Myocyte (in vitro differentiated cells): ENCODE measurements at places on chromosomes 5 and 9.

DNA sequence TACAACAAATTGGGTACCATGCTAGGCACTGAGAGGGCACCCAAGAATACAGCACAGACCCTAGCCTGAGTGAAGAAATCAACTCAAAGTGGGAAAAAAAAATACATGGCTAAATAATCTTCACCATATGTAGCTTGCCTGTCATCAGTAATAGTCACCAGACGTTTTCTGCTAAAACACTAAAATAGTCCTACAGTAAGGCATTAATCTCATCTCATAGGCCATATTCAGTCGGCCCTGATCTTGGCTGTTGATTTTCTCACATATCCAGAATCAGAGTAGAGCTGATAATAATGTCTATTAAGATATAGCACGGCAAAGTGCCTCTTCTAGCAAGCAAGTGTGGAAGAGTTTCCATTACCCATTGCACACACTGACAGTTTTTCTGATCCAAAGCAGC is 322.1 kb upstream of the SLC30A5 start:
- DNase-seq = no peak

GRCh38 chr9:132127888-132128534 is 33.8 kb upstream of the NTNG2 start:
- DNase-seq = no peak

DNA sequence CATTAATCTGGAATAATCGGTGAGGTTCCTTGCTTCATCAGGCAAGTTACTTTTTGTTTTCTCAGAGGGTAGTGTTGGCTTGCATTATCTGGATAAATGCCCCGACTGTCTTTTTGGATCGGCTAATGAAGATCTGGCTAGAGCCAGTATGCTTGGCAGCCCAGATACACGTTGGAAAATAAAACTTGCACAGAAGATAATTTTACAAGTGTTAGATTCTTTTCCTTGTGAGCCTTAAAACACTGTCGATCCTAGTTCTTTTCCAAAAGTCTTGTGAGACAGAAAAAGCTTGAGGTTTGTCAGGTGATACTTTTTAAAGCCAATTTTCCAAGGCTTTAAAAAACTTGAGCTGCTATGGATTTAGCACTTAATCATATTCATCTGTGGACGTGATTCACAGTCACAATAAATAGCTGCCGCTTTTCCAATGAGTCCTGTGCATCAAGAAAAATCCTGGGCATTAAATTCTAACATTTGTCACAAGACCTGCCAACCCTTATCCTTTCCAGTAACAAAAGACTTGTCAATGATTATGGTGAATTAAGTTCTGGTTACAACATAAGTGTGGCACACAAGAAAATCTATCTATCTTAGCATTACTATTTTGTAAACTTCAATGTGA is 68.5 kb downstream of the PRLR start:
- DNase-seq = no peak

DNA sequence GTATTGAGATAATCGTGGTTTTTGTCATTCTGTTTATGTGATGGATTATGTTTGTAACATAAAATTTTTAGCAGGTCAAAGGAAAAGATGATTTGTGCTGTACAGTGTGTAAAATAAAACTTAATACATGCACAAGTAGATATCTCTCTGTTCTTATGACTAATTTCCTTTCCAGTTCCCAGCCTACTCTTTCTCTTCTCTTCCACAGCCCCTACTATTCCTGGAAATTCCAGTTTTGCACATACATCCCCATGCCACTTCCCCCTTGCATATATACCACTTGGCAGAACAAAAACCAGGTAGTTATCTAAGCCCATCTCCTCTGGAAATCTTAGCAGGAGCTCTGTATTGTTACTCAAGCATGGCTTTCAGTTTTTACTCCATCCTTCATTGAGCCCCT is 20.2 kb downstream of the TEK start:
- DNase-seq = no peak

DNA sequence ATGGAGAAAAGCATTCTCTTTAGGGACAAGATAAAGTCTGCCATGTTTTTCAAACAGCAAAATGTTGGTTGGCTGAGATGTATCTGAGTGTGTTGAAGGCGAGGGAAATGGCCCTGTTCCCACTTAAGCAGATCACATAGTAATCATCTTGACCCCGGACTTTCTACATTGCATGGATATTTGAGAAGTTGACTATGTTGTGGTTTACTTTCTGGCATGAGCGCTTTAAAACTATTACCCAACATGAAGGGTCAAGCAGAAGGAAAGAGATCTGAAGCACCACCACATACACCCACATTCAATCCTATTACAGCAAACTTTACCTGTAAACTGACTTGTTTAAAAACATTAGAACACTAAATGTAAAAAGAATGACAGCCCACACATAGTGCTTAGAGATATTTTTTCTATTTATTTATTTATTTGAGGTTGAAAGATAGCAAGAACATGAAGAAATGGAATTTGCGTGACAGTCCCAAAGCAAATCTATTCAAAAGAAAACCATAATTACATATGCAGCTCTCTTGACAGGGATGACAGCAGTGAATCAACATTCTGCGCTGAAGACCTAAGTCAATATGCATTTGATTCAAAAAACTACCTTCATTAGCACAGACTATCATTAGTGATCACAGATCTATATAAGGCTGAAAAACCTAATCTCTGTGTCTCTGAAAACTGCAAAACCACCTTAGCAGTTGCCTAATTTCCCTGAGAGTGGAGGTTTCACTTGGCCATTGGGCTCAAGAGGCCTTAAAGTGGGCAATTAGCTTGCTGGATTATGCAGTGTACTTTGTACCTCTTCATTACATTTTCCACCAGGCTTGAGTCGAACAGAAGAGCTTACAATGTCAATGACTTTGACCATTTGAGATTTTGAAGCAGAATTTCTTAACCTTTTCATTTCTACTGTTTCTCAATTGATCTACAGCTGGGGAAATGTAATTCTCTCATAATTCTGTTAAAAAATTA is 195.0 kb downstream of the PDE4D start:
- no peak for DNase-seq

- no peak for DNase-seq
These were observed 54.2 kb downstream of the SLC27A6 start for GRCh38 chr5:129019401-129019908.

- no peak for DNase-seq
These were observed 89.5 kb upstream of the ARRDC3 start for GRCh38 chr5:91472631-91473030.

DNA sequence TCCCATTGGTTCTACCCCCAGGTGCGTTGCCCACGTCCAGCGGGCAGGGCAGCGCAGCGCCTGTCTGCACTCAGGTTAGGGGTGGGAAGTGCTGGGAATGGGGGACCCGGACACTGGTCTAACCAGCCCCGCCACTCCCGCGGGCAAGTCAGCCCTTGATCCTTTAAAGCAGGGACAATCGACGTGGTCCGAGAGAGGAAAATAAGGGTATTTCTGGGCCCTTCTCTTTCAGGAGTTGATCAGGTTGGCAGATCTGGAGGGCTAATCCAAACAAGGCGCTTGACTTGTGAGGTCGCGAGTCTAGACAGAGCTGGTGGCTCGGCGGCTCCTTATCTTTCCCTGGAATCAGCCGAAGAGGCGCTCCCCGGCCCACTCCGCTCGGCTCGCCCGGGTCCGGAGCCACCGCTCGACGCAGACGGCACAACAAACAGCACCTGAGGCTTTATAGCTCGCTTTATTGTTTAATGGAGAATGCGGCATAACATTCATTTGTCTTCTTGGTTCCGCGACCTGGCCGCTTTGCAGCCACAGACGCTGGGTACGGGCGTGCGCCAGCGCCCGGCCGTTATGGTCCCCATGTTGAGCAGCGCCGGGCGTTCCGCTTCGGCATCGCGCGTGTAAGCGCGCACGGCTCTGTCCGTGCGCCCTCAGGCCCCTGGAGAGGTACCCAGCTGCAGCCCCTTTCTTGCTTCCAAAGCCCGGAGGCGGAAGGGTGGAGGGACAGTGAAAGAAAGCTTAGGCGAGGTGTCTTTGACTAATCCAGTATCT is 15.8 kb downstream of the ISL1 start:
- DNase-seq = no peak

DNA sequence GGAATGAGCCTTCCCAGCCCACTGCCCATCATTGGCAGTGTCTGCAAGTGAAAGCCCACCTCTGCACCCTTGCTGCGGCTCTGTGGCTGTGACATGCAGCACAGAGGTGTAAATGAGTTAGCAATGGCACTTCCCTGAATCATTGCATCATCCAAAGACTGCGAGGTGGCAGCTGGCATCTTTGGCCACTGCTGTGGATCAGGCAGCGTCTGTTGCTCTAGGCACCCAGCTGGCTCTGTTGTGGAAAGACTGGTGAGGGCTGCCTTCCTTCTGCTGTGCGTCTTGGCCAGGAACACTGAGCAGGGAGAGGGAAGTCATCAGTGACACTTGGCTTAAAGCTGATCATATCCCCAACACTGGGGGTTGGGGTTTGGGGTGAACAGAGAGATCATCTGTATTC is 64.5 kb downstream of the MFAP3 start:
- peak; percentile 52 for DNase-seq

DNA sequence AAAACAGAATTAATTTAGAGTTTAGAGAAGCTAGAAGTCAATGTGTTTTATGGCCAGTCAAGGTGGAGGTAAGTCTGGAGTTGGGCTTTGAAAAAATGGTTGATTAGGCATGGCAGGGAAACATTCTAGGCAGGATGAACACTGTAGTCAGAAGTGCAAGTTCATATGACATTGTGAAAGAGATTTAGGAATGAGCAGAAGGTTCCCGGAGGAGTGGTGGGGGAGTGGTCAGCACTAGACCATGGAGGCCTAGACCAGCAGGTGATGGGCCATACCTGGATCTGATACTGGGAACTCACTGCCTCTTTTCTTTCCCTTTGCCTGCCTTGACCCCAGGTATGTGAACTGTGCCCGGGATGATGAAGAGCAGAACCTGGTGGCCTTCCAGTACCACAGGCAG is 16.6 kb downstream of the PRDM9 start:
- DNase-seq = no peak

- no peak for DNase-seq
These were observed 83.0 kb upstream of the IL33 start for GRCh38 chr9:6132650-6133049.

- no peak for DNase-seq
These were observed 60.6 kb upstream of the SYK start for GRCh38 chr9:90741036-90741435.

GRCh38 chr5:151903243-151903653 is 21.4 kb downstream of the GLRA1 start:
- no peak for DNase-seq

- DNase-seq = no peak
These were observed 270.9 kb upstream of the ANKH start for GRCh38 chr5:15142458-15142857.

DNA sequence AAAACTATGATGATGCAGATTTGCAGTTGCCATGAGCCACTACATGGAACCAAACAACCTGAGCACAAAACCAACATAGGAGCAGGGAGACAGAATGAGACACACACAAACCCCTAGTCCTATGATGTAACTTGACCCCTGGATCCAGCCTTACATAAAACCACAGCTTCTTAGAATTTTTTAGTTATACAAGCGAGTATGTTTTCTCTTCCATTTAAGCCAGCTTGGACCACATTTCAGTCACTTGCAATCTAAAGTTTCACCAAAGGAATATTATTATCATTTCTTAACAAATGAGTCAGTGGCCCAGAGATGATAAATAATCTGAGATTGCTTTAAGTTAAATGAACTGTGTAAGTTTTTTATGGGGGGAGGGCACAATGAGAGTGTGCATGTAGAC is 6.8 kb downstream of the SPOCK1 start:
- peak; percentile 22 for DNase-seq

DNA sequence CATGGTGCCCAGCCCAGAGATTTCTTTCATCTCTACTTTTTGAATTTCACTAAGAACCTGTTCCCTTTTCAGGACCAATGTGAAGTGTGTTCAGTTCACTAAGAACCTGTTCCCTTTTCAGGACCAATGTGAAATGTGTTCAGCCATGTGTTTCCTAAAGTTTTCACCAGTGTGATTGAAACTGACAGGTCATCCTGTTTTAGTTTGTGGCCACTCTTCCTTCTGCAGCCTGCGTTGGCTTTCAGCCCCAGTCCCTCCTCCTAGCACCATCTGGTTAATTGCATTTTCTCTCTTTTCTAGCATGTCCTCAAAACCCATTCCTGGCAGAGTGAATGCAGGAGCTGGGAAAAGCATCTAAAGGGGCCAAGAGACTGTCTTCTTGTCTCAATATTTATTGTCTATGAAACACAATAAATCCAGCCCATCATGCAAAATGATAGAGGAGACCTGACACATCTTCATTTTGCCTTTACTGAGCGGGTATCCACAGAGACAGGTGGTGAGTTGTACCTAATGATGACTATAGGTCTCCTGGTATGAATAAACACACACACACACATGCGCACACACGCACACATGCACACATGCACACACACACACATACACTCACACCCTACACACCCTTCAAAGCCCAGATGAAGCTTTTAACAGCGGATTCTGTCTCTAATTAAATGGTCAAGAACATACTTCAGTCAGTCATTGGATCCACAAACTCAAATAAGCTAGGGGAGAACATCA is 6.1 kb upstream of the PANK3 start:
- DNase-seq = no peak

- no peak for DNase-seq
These were observed 596.5 kb downstream of the IRX1 start for GRCh38 chr5:4192111-4192510.

- no peak for DNase-seq
These were observed 64.7 kb upstream of the SPOCK1 start for GRCh38 chr5:137563646-137564397.

- peak; percentile 75 for DNase-seq
These were observed 18.5 kb upstream of the RCL1 start for GRCh38 chr9:4774209-4774608.
